MM.1S (cell line): ENCODE measurements at places on chromosomes 4 and X.

DNA sequence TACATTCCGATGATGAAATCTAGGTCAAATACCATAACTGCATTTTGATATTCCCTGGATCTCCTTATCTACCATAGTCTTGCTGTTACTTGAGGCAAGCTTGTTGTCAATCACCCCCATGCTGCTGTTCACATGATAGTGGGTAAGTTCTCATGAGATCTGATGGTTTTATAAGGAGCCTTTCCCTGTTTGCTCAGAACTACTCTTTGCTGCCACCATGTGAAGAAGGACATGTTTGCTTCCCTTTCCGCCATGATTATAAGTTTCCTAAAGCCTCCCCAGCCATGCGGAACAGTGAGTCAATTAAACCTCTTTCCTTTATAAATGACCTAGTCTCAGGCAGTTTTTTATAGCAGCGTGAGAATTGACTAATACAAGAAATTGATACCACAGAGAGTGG, 432.0 kb downstream of the GLUD2 start:
- H3K36me3 ChIP-seq, result no peaks in the 10 kb centered on the region
- DNase-seq, result no peak
- no peak overlapping the region for H3K27ac ChIP-seq
- no peaks in the 10 kb centered on the region for H3K4me1 ChIP-seq
- H3K27me3 ChIP-seq, result no peaks in the 10 kb centered on the region

DNA sequence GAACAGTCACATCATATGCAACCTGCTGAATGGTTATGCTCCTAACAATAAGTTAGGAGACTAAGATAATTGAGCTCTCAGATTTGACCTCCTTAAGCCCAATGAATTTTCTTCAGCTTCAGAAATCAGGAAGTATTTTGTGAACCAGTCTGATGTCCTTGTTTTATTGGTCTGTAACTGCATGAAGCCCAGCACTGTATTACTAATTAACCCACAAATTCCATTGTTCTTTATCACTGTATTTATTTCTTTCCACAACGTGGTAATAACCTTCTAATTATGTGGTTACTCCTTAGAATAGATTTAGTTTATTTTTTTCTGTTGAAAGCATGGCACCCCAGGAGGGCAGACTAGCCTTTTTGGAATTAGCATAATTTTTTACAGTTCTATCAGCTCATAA, 3.9 kb upstream of the MFAP3L start:
- peaks cover 3% of the 10 kb centered on the region; the same call in 1 of the 2 replicates for H3K4me1 ChIP-seq
- no peak overlapping the region for H3K27ac ChIP-seq
- no peaks in the 10 kb centered on the region for H3K27me3 ChIP-seq
- no peaks in the 10 kb centered on the region for H3K36me3 ChIP-seq
- H3K4me3 ChIP-seq, result no peak overlapping the region

DNA sequence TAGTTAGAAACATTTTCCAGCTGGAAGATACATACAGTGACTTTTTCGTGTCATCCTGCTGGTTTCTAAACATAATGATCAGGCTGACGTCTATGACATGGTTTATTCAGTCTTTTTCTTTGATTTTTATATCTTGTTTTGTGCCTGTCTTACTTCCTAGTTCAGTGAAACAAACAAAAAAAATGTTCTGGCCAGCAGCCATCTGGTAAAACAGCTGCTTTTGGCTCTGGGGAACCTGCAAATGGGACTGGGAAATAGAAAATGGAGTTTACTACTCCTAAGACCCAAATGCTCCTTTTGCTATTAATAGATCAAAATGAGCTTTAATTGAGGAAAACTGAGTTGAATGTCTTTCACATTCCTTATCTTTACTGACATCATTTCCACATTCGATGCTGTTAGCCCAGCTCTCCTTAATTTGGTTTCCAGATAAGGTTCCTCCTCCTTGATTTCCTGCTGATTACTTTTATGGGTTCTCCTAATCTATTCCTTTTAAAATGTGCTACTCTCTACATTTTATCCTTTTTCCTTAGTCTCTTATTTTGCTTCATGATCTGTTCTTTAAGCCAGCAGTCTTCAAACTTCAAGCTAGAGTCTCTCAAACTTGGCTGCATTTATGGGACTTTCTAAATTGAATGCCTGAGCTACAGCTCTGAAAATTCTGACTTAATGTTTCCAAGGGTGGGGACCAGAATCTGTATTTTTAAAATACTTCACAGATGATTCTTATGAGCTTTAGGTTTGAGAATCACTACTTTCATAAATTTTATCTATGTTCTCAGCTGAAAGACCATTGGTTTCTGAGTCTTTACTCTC, 499.5 kb downstream of the ANKRD50 start:
- H3K4me3 ChIP-seq, result no peak overlapping the region
- H3K27me3 ChIP-seq, result no peaks in the 10 kb centered on the region
- no peak overlapping the region for H3K27ac ChIP-seq
- no peaks in the 10 kb centered on the region for H3K36me3 ChIP-seq

DNA sequence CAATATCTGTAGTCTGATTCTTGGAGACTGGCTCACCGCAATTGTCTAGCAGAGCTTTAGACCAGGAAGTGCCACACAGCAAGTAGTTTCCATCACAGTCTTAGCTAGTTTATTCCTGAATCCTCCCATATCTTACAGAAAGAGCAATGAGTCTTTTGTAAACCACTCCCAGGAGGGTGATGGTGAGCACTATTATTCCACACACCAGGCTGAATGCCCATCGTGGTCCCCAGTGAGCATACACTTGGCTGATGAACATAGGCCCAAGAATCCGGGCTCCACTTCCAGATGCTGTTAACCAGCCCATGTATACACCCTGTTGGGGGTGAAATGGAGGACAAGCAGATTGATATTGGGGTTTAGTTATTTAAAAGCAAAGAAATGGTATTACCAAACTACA, 39.8 kb downstream of the PLK4 start:
- H3K4me3 ChIP-seq, result no peak overlapping the region
- no peak overlapping the region for H3K27ac ChIP-seq
- peaks cover 6% of the 10 kb centered on the region; the same call in 1 of the 2 replicates for H3K4me1 ChIP-seq
- peaks cover 5% of the 10 kb centered on the region; the same call in 1 of the 2 replicates for H3K36me3 ChIP-seq
